ENCODE measurements at places on chromosomes 4 and X.

DNA sequence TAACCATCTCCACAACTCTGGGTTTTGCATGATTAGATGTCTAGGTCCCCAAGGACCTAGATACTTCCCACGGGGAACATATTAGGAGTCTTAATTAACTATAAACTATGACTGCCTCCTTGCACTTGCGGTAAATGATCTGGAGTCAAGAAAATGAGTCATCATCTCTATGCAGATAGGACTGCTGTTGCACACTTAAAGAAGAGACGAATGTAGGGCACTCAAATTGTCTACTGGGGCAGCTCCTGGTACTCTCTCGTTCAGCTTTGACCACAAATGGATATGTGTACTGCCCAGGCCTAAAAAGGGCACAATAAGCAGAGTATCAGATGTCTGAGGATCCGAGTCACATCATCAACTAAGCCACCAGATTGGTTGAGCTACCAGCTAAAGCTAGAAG is 1783.4 kb upstream of the AGA start:
- DNase-seq, result no peak

DNA sequence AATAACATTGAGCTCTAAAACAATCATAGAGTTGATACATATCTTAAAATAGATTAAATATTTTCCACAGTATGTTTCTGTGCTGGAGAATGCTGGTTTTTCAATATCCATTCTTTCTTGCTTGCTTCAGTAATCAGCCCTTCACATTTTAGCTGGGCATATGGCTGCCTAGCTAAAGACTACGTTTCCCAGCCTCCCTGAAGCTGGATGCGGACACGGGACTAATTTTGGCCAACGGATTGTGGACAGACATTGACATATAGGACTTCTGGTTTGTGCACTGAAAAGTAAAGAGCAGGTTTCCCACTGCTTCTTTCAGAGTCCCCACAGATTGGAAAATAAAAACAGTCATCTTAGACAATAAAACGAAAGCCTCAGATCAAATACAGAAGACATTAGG is 97.3 kb downstream of the COL25A1 start:
- no peak for DNase-seq

DNA sequence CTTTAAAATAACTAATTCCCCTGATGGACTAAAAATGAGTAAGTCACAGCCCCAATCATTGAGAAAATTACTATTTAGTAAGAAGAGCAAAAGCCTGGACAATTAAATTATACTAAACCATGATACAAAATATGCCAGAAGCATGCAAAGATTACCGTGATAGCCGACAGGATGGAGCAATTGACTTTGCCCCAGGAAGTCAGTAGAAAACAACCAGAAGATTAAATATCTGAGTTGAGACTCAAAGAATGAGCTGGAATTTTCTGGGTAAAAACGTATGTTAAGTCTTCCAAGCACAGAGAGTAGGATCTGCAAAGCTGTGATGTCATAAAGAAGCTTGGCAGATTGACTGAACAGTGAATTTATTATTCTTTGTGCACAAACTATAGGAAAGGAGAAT is 816.1 kb upstream of the TENM3 start:
- no peak for DNase-seq

GRCh38 chrX:24204958-24205357 is 55.4 kb downstream of the ZFX start:
- no peak for DNase-seq

DNA sequence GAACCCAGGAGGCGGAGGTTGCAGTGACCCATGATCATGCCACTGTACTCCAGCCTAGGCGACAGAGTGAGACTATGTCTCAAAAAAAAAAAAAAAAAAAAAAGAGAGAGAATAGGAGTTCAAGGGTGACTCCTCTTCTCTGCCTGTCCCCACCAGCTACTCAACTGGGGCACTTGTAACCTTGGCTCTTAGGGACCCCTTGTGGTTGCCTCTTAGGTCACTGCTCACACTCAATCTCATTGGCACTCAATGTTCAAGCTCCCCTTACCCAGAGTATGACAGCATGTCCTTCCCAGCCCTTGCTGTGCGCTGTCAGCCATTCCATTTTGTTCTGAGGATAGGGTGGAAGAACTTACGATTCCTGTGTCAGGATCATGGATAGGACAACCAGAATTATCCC is 82.4 kb upstream of the BEND4 start:
- no peak for DNase-seq

DNA sequence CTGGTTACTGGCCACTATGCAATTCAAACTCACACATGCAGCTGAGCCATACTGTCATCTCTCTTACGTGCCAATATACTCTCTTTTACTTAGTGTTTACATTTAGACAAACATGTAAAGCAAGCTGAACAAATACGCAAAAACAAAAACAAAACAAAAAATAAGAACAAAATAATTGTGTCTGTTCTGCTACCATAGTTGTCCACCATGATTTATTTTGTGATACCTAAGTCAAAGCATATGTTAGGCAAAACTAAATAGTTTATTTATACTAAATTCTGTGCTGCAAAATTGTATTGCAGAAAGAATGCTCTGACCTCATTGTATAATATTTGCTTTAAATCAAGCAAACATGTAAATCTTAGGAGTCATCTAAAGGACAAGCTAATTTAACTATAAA is 943.2 kb upstream of the AGA start:
- no peak for DNase-seq

DNA sequence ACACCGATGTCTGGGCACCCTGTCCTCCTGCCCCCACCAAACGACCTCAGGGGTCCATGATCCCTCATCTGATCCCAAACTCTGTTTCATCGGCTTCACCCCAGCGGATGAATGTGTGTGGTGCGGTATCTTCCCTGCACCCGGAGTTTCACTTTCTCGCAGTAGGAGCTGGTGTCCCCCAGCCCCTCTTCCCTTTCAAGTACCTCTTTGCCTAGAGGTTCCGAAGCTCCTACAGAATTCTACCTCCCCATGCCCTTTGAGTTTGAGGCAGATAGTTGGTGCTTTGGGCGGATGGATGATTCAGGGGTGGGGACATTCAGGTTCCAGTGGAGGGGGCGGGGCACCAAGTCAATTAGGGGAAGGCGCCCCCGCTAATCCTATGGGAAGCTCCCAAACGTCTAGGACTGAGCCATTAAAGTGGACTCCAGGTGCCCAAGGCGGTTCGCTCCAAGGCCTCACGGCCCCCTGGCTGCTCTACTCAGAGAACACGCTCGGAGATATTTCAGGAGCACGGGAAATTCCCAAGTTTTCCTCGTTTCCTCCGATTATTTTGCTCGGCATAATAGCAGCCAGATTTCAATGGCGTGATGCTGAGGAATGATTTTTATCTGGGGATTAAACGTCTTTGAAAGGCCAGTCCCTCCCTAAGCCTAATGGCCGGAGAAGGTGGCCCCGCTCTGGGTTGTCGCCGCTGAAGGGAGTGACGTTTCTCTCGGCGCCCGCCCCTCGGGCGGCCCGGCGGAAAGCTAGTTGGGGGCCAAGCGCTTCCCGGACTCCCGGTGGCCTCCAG is 1.3 kb downstream of the MSX1 start:
- no peak for DNase-seq

DNA sequence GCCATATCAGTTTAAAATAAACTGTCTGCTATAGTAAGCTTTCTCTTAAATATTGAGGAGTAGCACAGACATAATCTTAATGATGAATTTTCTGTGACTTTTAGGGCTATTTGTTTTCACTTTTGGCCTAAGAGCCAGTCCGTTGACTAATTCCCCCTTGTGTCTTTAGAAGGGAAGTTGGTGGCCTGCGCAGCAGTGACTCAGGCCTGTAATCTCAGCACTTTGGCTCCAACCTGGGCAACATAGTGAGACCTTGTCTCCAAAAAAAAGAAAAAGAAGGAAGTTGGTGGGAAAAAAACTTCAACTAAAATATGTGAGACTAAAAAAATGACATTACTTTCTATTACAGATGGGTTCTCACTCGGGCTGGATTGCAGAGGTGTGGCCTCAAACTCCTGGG is 3.4 kb downstream of the NCAPG start:
- DNase-seq, result no peak

DNA sequence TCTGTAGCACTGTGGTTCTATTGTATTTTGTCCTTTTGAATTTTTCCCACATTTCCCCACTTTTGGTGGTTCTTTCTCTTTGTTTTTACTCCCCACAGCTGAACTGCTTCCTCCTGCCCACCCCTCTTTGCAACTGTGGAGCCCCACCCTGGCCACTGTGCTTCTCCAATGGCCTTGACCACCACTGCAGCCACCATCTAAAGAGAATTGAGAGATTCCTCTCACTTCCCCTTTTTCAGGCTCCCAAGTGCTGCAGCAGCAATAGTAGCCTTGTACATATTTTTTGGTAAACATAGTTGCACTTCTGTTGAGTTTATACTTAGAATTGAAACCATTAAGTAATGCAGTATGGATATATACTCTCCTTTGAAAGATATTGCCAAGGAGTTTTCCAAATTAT is 51.3 kb upstream of the FRMPD3 start:
- DNase-seq, result no peak

GRCh38 chr4:38560340-38560739 is 103.7 kb upstream of the KLF3 start:
- DNase-seq, result no peak

GRCh38 chr4:101418055-101418454 is 70.7 kb upstream of the PPP3CA start:
- no peak for DNase-seq

All from NCI-H1694 (cell line).